Stomach (tissue), 19 donors: ENCODE measurements at places on chromosomes 2 and 18.
A peak's percentile ranks its signal among the peaks of the same experiment; 100 is the strongest.

- no peaks in the 10 kb centered on the region for H3K4me1 ChIP-seq
- no peaks in the 10 kb centered on the region for H3K27me3 ChIP-seq
- H3K4me3 ChIP-seq: no peak overlapping the region
- no peak overlapping the region for H3K27ac ChIP-seq
- H3K36me3 ChIP-seq: peaks cover 18% of the 10 kb centered on the region
These were observed 103.1 kb downstream of the L3MBTL4 start for GRCh38 chr18:6311456-6312215.

DNA sequence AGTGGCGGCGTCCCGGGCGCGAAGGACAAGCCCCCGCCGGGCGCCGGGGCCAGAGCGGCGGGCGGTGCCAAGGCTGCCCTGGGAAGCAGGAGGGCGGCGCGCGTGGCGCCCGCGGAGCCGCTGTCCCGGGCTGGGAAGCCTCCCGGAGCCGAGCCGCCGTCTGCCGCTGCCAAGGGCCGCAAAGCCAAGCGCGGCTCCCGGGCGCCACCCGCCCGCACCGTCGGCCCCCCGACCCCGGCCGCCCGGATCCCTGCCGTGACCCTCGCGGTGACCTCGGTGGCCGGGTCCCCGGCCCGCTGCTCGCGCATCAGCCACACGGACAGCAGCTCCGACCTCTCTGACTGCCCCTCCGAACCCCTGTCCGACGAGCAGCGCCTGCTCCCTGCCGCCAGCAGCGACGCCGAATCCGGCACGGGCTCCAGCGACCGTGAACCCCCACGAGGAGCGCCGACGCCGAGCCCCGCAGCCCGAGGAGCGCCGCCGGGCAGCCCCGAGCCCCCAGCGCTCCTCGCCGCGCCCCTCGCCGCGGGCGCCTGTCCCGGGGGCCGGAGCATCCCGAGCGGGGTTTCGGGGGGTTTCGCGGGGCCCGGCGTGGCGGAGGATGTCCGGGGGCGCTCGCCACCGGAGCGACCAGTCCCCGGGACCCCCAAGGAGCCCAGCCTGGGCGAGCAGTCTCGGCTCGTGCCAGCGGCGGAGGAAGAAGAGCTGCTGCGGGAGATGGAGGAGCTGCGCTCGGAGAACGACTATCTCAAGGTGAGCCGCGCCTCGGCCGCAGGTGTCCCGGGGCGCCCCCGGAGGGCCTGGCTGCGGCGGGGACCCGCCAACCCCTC, 820 bp downstream of the MTCL1 start:
- DNase-seq: no peak
- peak overlapping the region; percentile 77 for H3K4me3 ChIP-seq
- H3K36me3 ChIP-seq: no peaks in the 10 kb centered on the region
- H3K4me1 ChIP-seq: peaks cover 43% of the 10 kb centered on the region
- H3K27ac ChIP-seq: peak overlapping the region; percentile 83

DNA sequence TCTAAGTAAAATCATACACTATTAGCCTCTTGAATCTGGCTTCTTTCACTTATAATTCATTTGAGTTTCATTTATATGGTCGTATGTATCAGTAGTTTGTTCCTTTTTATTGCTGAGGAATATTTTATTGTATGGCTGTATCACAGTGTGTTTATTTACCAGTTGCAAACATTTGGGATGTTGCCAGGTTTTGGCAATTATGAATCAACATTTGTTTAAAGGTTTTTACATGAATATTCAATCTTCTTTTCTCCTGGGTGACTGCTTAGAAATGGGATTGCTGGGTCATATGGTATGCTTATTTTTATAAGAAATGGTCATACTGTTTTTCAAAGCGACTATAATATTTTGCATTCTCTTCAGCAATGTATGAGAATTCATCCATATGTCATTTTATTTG, 107.9 kb downstream of the PMAIP1 start:
- H3K27ac ChIP-seq: no peak overlapping the region
- no peaks in the 10 kb centered on the region for H3K4me1 ChIP-seq

- no peaks in the 10 kb centered on the region for H3K4me1 ChIP-seq
- H3K27ac ChIP-seq: no peak overlapping the region
- no peak overlapping the region for H3K4me3 ChIP-seq
- H3K36me3 ChIP-seq: no peaks in the 10 kb centered on the region
- H3K27me3 ChIP-seq: no peaks in the 10 kb centered on the region
These were observed 25.8 kb upstream of the ZNF397 start for GRCh38 chr18:35215026-35215425.

- H3K27ac ChIP-seq: no peak overlapping the region
- no peak for DNase-seq
- H3K36me3 ChIP-seq: peaks cover 8% of the 10 kb centered on the region
- H3K4me3 ChIP-seq: no peak overlapping the region
- no peaks in the 10 kb centered on the region for H3K27me3 ChIP-seq
These were observed 94.9 kb downstream of the GBX2 start for GRCh38 chr2:236073246-236073645.

GRCh38 chr2:179332903-179333302, 68.3 kb upstream of the SESTD1 start:
- no peak overlapping the region for H3K4me3 ChIP-seq
- no peaks in the 10 kb centered on the region for H3K36me3 ChIP-seq
- DNase-seq: no peak
- H3K27me3 ChIP-seq: no peaks in the 10 kb centered on the region

DNA sequence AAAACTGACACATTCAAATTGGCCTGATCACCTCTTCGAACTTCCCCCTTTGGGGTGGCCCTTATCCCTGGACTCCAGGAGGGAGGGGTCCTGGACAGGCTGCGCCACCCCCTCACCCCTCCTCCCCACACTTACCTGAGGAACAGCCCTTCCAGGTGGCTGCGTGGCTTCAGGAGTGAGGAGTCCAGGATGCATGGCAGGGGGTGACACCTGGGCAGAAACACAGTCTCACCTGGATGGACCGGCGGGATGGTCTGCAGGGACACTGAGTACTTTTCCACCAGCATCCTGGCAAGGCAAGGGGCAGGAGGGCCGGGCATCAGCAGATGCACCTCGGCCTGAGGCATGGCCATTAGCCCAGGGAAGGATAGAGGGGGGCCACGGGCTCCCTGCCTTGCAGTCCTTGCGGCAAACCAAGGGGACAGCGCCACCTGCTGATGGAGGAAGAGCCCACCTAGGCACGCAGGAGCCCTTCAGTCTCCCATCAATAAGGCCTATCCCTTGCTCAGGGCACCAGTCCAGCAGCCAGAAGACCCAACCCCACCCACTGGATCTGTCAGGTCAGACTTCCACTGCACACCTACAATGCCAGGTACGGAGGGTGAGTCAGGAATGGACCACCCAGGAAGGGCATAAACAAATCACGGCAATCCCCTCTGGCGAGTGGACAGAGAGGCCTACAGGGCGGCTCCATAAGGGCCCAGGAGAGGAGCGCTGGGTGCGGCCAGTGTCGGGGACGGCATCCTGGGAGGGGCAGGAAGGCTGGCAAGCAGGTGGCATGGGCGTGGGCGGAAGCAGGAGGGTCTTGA, 26.0 kb downstream of the FAM178B start:
- no peak overlapping the region for H3K4me3 ChIP-seq
- no peak overlapping the region for H3K27ac ChIP-seq
- H3K4me1 ChIP-seq: peaks cover 6% of the 10 kb centered on the region
